ENCODE measurements at places on chromosomes 16 and 17.
A peak's percentile ranks its signal among the peaks of the same experiment; 100 is the strongest.

DNA sequence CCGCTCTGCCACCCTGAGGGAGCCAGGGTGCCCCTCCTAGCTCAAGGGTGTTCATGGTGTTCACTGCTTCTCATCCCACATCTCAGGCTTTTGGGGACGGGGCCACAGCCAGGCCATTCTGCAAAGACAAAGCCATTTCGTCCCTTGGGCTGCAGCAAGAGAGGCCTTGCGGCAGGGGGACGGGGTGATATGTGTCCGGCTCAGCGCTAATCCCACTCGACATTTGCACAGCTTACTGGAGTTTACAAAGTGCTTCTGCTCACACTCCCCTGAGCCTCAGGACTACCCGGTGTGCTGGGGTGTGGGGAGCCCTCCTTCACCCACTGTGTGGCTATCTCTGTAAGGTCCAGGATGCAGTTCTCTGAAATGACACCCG lies 84.3 kb downstream of the RTN4RL1 start:
- no peak for DNase-seq

DNA sequence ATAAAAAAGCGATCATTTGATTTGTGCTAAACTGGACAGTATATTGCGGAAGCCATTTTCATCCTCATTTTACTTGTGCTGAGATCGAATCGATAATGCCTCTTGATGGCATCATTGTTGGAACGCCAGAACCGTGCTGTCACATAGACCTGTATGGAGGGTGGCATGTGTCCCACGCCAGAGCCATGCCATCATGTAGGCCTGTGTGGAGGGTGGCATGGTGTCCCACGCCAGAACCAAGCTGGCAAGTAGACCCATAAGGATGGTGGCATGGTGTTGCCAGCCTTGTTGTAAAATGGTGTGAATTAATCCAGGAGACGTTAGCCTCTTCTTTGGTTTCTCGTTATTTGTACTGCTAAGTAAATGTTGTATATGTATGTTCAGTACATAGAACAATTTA lies 222.7 kb upstream of the CHMP6 start:
- no peak for DNase-seq

DNA sequence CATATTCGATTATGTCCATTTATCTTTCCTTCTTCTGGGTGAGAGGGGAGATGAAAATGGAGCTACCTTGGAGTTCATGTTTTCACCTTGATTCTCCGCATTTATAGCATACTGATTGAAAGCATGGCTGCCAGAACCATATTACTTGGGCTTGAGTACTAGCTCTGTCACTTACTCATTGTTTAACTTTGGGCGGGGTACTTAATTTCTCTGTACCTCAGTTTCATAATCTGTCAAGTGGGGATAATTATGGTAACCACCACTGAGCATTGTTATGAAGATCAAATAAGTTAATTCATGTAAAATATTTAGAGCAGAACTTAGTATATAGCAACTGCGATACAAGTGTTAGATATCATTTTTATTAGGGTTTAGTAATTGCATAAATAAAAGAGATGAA lies 65.2 kb downstream of the FTO start:
- DNase-seq = no peak

- DNase-seq = no peak
These were observed 9.4 kb downstream of the WNT3 start for GRCh38 chr17:46809110-46809571.

DNA sequence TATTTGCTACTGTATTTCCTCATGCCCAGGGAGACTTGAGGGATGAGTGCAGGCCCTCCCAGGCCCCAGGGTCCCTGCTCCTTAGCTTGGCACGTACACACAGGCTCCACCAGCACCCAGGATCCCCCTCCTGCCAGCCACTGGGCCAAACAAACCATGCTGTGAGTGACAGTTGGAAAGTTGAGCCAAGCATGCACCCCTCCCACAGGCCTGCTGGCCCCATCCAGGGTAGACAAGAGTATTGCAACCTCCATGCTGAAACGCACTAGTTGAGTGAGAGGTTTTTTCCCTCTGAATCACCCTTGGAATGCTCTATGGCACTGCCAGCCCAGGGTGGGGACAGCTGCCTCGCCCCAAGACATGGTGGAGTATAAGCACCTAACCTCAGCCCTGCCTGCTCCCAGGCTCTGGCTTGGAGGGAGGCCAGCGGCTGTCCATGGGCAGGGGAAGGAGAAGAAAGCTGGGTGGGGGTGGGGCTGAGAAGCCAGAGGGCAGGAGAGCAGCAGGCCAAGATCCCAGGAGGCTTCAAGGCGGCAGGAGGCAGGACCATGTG lies 49.6 kb downstream of the PITPNM3 start:
- peak; percentile 46 for DNase-seq

DNA sequence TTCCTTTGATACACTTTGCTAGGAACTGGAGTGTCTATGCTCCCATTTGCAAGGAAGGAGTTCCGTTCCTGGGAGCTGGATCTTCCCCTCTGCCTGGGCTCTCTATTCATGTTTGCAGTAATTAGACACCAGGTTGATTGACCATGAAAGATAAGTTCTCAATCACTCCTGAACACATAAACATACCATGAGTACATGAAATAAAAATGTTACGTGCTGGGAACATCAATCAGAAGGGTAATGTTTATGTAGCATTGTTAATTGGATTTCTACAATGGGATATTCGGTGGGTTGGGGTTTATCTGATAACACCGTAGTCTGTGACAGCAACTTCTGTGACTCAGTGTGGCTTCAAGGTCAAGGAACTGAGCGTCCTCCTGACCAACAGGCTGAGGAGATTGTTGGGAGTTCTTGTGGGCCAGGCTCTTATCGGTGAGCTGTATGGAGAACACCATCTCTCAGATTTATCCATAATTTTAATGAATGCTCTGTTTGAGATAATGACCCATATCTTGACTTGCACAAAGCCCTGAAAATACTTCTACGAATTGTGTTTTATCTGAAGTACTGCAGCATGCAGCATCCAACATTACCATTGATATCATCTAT lies 136.4 kb downstream of the NPIPB5 start:
- DNase-seq = no peak

DNA sequence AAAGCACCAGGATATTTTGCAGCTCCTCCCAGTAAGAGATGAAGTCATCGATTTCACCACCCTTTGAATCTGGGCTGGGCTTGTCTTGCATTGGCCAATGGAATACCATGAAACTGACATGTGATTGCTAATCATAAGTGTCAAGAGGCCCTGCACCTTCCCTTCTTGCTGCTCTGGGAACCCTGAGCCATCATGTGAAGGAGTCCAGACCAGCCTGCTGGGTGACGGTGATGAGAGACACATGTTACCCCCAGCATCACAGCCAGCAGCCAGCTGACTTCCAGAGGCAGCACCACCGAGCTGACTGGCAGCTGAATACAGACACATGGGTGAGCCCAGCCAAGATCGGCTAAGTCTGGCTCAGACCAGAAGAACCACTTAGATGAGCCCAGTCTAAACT lies 43.6 kb upstream of the CACNG4 start:
- DNase-seq = no peak

GRCh38 chr17:44247440-44247841 lies 20.5 kb downstream of the SLC4A1 start:
- no peak for DNase-seq

DNA sequence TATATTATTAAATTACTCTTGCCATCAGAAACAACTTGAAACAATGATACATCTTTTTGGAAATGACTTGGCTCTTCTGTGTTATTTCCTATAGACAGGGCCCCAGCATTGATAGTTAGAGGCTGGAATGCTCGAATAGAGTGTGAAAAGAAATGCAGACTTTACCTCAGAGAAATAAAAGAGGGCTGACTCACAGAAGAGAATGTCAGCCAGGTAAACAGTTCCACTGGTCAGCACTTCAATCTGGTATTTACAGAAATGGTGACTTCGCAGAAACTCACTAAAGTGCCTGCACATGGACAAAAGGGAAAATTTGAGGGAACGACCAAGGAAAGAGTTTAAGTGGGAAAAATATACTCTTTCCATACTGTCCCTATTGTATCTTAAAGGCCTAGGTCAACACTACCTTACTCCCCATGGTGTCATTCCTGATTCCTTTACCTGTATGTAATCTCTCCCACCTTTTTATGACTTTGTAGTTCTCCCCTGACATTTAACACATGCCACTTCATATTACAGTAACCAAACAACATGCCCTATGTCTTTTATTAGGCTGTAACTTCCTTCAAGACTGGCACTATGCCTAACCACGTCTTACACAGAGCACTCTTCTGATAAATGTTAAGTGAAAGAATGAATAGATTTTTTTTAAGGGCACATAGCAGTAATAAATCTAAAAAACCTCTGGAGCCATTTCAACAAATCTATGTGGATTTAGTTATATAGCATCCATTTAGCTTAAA lies 36.7 kb downstream of the AKAP10 start:
- peak; percentile 16 for DNase-seq

- DNase-seq = no peak
These were observed 7.3 kb upstream of the BLMH start for GRCh38 chr17:30299000-30299399.

DNA sequence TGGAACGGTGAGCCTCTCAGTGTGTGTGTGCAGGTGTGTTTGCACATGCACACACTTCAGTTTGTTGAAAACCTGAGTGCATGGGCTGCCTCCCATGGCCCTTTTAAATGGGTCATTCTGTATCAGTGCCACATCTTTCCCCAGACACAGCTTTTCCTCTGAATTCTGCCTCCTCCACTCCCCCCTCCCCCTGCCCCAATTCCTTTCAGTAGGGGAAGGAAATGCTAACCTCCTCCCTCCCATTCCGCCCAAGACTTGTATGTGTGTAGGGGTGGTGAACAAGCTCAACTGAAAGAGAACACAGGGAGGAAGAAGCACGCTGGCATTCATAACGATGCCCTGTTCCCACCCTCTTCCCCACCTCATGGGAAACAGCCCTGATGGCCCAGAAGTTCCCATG lies 34.3 kb downstream of the C17orf75 start:
- no peak for DNase-seq

GRCh38 chr17:73128496-73128895 lies 36.0 kb upstream of the SLC39A11 start:
- DNase-seq = no peak

DNA sequence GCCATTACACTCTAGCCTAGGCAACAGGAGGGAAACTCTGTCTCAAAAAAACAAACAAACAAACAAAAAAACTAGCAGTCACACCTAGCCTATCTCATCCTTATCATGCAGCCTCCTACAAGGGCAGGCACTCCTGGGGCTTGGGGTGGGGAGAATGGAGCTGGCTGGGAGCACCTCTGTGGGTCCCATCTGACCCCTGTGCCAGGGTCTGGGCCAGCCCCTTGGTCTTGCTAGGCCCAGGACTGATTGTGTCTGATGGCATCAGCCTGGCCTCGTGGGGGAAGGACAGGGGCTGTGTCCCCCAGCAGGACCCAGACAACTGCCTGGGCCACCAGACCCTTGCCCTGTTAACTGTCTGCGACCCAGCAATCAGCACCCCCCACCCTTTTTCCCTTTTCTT lies 49.8 kb downstream of the SREBF1 start:
- no peak for DNase-seq

GRCh38 chr17:32956240-32956970 lies 28.5 kb downstream of the TMEM98 start:
- DNase-seq = no peak

DNA sequence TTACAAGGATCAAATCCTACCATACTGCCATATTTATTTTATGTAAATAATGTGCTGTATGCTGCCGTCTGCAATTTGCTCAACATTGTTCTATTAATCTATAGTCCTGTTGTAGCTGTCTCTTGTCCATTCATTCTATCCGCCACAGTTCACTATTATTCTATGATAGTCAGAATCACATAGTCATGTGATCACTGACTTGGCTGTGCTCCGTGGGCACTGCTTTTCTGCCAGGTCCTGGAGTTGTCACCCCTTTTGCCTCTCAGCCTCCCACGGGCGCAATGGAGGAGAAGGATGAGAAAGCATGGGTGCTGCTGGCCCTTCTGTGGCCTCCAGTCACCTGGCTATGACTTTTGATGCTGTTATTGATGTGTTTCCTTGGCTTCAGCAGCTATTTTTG lies 37.3 kb upstream of the ANKFY1 start:
- DNase-seq = no peak

DNA sequence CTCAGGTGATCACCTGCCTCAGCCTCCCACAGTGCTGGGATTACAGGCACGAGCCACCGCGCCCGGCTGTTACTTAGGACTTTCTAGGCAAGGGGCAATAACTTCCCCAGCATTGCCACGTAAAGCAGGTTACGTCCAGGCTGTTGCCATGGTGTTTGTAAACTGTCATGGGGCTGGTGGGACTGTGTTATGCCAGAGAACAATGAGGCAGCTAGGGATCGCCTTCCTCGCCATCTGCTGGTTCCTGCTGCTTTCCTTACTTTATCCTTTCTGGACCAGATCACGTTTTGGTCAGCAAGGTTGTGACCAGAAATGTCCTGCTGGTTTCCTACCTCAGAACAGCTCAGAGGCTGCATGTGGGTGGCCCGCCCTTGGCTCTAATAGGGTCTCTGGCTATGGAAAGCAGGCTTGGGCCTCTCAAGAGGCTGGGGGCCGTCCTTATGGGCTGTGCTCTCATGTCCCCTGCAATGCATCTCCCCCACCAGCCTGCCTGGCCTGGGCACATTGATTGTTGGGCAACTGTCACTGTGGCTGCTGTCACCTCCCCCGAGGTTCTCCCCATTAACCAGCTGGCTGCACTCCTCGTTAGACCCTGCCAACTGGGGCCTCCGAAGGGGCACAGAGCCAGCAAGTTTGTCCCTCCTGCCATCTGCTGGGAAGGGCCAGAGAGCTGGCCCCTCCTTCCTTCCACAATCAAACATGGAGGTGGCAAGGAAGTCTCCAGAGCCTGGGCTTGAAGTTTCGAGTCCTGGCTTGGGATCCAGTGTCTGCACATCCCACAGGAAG lies 28.2 kb upstream of the ZC3H18 start:
- no peak for DNase-seq

GRCh38 chr17:36934144-36934691 lies 3.1 kb upstream of the LHX1 start:
- no peak for DNase-seq

GRCh38 chr16:19304750-19305149 lies 19.2 kb downstream of the CLEC19A start:
- peak; percentile 12 for DNase-seq

- no peak for DNase-seq
These were observed 18.7 kb upstream of the SLC6A4 start for GRCh38 chr17:30254150-30254549.

DNA sequence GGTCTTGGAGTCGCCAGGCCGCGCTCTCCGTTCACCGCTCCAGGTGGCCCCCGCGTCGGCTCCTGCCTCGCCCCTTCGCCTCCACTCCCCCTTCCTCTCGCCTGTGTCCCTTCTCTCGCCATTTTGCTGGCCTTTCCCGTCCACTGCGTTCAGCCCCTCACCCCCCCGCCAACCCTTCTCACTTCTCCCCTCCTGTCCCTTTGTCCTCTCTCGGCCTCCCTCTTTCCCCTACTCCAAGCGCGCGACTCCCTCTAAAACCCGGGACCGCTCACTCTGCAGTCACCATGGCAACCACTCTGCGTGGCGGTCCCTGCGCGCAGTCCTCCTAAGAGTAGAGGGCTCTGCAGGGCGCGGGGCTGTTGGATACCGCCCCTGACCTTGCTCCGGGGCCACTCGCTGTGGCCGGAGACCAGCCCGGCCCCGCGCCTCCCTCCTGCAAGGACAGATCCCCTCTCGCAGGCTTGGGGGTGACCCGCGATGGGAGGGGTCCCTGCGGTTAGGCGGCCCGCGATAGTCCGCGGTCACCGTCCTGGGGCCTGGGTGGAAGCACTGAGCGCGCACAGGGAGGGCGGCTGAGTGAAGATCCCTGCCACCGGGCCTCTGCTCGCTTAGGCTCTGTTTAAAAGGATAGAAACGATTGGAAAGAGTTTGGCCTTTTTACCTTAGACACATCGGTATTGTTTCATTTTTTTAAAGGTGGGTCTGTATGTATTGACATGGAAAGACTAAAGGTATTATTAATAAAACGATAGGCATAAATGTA lies 454 bp downstream of the CCDC40 start:
- DNase-seq = peak; percentile 50

GRCh38 chr16:13291591-13292333 lies 390.4 kb downstream of the SHISA9 start:
- no peak for DNase-seq

Data from SW480 (cell line).